ENCODE measurements at places on chromosomes 7 and 10. TPM values are rescaled to one million over a fixed set of nuclear protein-coding genes. Genes with fewer than 3 reads are reported as not detected.

DNA sequence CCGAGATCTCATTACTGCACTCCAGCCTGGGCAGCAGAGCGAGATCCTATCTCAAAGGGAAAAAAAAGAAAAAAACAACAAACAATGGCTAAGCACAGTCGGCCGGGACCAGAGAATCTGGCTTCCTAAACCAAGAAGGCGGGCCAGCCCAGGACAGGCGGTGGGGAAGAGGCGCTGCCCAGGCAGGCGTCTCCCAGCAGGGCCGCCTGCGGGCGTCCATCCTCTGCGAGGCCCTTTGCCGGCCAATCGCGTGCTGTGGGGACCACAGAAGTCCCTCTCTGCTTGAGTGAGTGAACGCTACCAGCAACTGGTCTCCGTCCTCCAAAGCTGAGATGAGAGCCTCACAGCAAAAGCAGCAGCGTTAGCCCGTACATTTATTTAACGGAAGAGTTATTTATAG, 14.7 kb upstream of the BMS1 start:
- no peaks in the 10 kb centered on the region for H3K36me3 ChIP-seq
- no peak overlapping the region for H3K4me3 ChIP-seq
- no peaks in the 10 kb centered on the region for H3K4me1 ChIP-seq
- DNase-seq, result no peak
- no peaks in the 10 kb centered on the region for H3K27me3 ChIP-seq
- H3K27ac ChIP-seq, result no peak overlapping the region

DNA sequence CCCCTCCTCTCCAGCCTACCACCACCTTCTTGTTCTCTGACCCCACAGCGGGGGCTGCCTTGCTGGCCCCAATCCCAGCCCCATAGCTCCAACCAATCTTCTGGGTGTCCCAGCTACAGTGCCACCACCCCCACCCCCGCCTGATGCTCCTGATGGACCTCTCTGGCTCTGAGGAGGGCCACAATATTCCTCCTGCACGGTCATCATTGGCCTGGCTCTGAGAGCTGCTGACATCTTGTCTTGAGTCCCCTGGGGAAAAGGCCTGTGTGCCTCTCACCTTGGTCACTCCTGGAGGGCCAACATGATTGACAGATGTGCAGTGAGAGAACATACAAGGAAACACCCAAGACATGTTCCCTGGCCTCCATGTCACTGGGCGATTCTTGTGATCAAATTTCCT, 7.6 kb downstream of the GDF2 start:
- no peaks in the 10 kb centered on the region for H3K27me3 ChIP-seq
- no peak overlapping the region for H3K27ac ChIP-seq

CYP26C1 gene
- total RNA-seq, result 0.27 TPM

- no peaks in the 10 kb centered on the region for H3K27me3 ChIP-seq
- DNase-seq, result no peak
- H3K4me1 ChIP-seq, result peaks cover 24% of the 10 kb centered on the region
- H3K27ac ChIP-seq, result no peak overlapping the region
- no peaks in the 10 kb centered on the region for H3K36me3 ChIP-seq
- H3K4me3 ChIP-seq, result no peak overlapping the region
Measured at GRCh38 chr7:26667514-26668133, 196.8 kb downstream of the SKAP2 start.

GRCh38 chr7:14666304-14666703, 236.2 kb downstream of the DGKB start:
- no peaks in the 10 kb centered on the region for H3K27me3 ChIP-seq
- no peaks in the 10 kb centered on the region for H3K36me3 ChIP-seq
- no peak overlapping the region for H3K27ac ChIP-seq
- no peak overlapping the region for H3K4me3 ChIP-seq
- DNase-seq, result no peak

INMT gene
- 249 TPM for total RNA-seq

GRCh38 chr10:127115100-127115499, 81.3 kb downstream of the INSYN2A start:
- no peak overlapping the region for H3K27ac ChIP-seq
- no peaks in the 10 kb centered on the region for H3K4me1 ChIP-seq
- H3K27me3 ChIP-seq, result no peaks in the 10 kb centered on the region
- peaks cover 37% of the 10 kb centered on the region for H3K36me3 ChIP-seq
- no peak overlapping the region for H3K4me3 ChIP-seq

- H3K27ac ChIP-seq, result no peak overlapping the region
- H3K4me3 ChIP-seq, result no peak overlapping the region
- no peak for DNase-seq
- H3K27me3 ChIP-seq, result no peaks in the 10 kb centered on the region
- no peaks in the 10 kb centered on the region for H3K4me1 ChIP-seq
Measured at GRCh38 chr10:27716521-27716920, 29.1 kb downstream of the MKX start.

DNA sequence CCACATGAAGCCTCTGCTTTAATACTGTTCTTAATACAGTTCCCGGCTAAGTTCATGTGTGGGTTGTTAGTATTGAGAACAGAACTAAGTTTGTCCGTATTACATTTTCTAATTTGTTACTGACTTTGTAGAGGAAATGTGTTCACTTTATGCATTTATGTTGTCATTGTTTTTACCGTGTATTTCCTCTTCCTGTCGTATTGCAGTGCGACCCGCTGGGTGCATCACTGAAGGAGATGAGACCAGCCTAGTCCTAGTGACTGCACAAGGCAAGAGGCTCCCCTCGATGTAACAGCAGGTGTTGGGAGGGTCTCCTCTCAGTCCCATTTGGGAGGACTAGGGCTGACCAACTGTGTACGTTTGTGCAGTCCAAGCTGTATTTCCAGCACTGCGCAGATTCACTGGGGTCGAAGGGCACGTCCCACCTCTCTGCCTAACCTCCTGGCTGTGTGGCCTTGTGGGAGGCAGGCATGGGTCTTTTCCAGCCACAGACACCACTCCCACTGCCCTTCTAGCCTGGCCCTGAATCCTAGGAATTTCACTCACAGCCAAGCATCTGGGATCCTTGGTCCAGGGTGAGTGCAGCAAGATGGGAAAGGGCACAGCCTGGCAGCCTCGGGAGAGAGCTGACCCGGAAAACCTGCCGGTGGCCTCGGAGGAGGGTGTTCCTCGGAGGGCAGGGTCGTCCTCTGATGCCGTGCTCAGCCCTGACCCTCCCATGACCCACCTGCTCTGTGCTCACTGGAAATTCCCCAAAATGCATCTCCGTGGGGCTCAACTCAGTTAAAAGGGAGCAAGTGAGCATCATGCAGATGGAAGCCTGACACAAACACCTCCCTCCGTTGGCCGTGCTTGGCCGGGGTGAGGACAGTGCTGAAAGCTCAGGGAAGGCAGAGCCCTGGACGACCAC, 63.9 kb upstream of the FAM20C start:
- H3K4me1 ChIP-seq, result peaks cover 21% of the 10 kb centered on the region
- no peaks in the 10 kb centered on the region for H3K36me3 ChIP-seq
- no peak overlapping the region for H3K27ac ChIP-seq
- no peaks in the 10 kb centered on the region for H3K27me3 ChIP-seq
- no peak overlapping the region for H3K4me3 ChIP-seq
- DNase-seq, result no peak

FGFBP3 gene
- 0.77 TPM for total RNA-seq

- no peaks in the 10 kb centered on the region for H3K4me1 ChIP-seq
- no peak overlapping the region for H3K27ac ChIP-seq
- no peak overlapping the region for H3K4me3 ChIP-seq
Measured at GRCh38 chr10:80275135-80275498, 14.3 kb downstream of the MAT1A start.

All from lower lobe of right lung (tissue), 2 donors.